ENCODE measurements at places on chromosomes 1 and 21.

DNA sequence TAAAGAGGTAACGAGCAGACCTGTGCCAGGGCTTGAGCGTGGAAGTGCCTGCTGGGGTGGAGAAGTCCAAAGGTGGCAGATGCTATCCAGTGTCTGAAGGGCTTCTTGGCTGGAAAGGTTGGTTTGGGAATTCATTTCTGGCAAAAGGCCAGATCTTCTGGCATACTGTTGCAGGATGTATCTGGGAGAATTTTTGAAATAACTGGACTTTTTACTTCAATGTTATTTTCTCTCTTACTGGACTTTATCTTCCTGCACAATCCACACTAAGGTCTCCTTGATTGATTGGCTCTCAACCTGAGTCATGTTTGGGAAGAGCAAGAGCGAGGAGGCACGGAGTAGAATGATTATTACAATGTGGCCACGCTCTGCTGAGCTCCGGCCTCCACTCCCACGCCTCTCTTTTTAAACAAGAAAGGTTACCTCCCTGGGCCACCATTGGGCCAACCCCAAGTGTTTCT, 278.4 kb downstream of the TM2D1 start:
- no peak for DNase-seq

- DNase-seq = no peak
Measured at GRCh38 chr1:75502776-75503175, 108.1 kb downstream of the SLC44A5 start.

GRCh38 chr1:159791031-159791430, 10.3 kb downstream of the DUSP23 start:
- DNase-seq = no peak

- no peak for DNase-seq
Measured at GRCh38 chr1:202210969-202211368, 17.4 kb downstream of the LGR6 start.

DNA sequence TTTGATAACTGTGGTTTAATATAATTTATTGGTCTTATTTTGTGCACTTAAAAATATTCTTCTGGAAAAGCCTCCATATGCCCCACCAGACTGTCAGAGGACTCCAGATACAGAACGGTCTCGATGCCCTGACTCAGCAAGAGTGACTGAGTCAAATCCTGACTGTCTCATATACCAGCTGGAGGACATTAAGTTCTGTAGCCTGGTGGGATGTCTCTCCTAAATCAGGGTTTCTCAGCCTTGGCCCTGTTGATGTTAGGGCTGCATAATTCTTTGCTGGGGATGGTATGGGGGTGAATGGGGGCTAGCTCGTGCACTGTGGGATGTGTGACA, 67.7 kb upstream of the TLR5 start:
- DNase-seq = no peak

DNA sequence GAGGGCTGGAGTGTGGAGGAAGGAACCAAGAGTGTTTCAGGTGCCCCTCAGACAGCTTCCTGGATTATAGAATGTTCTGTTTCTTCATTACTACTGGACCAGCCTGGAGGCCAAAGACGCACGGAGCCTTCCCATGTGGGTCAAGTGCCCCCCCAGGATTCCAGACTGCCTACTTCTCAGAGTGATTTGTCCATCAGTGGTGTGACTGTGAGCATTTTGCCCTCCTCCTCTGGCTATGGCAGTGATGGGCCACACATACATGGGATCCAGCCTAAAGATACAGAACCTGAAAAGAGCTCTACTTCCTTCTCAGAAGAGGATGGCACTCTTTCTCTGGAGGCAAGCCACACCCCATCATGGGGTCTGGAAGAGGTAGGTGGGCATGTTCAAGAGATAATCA, 64.9 kb downstream of the MACF1 start:
- no peak for DNase-seq

GRCh38 chr1:40252601-40253000, 4.9 kb downstream of the TMCO2 start:
- no peak for DNase-seq

DNA sequence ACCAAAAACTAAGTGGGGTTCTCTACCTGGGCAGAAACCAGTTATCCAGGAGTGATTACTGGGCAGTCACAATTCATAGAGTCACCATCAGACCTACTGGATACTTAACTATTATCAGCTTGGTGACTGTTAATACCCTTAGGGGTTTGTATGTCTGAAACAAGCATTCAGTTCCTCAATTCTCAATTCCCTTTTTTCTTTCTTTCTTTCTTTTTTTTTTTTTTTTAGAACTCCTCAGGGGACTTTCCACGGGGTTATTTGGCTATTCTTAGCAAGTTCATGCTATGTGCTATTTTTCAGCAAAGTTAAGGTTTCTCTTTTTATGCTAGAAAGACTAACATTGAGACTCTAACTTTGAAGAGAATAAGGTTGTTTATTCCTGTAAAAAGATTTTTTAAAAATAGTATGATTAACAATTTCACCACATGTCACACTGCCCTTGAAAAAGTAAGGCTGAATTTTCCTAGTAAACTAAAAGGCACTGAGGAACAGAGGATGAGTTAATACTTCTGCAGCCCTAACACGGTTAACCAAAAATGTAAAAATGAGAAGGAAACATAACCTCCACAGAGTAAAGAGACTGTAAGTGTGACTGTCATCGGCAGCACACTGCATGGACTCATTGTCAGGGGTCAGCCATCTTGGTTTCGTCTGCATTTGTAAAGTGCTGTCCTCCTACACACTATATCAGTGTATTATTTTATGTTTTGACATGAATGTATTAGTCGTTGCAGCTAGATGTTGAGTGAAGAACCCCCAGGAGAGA, 310.2 kb downstream of the NTNG1 start:
- DNase-seq = no peak

Data from activated effector memory CD4-positive, alpha-beta T cell treated with anti-CD3 and anti-CD28 coated beads, Interleukin-2, amount 50 U/mL, for 16 hours (primary cell).